ENCODE measurements at places on chromosomes 4 and X. TPM values are rescaled to one million over a fixed set of nuclear protein-coding genes. Genes with fewer than 3 reads are reported as not detected.

Gene NDNF
- not detected for total RNA-seq

Gene VCX
- not detected for total RNA-seq

Gene RTL3
- not detected for total RNA-seq

Gene GC
- not detected for total RNA-seq

Gene RAB33A
- total RNA-seq, result 30.1 TPM

Gene FGF13
- total RNA-seq, result not detected

Gene USP17L18
- not detected for total RNA-seq

Gene HS6ST2
- total RNA-seq, result 0.81 TPM

Gene SGCB
- 14.3 TPM for total RNA-seq

Gene NKX6-1
- not detected for total RNA-seq

Gene SPRY1
- 11.1 TPM for total RNA-seq

Gene PF4V1
- not detected for total RNA-seq

DNA sequence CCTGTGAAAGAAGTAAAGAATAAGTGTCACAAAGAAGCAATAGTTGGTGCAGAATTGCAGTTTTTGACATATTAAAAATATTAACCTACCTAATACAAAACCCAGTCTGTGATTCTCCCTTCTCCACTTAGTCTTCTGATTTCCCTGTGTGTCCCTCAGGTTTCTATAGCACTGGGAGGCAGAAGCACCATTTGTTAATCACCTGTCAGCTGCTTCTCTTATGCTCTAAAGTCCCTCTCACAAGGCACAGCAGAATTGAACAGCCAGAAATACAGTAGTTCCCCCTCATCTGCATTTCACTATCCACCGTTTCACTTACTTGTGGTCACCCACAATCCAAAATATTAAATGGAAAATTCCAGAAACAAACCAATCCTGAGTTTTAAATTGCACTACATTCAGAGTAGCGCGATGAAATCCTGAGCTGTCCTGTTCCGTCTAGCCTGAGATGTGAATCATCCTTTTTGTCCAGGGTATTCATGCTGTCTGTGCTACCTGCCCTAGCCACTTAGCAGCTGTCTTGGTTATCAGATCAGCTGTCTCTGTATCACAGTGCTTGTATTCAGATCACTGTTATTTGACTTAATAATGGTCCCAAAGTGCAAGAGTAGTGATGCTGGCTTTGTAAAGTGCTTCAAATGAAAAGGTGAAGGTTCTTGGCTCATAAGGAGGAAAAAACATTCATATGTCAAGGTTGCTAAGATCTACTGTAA, 984.1 kb upstream of the GRID2 start:
- H3K27ac ChIP-seq, result no peak overlapping the region
- no peak overlapping the region for H3K4me3 ChIP-seq
- DNase-seq, result no peak
- no peaks in the 10 kb centered on the region for H3K36me3 ChIP-seq
- no peaks in the 10 kb centered on the region for H3K4me1 ChIP-seq

- H3K36me3 ChIP-seq, result no peaks in the 10 kb centered on the region
- no peak overlapping the region for H3K27ac ChIP-seq
- no peak overlapping the region for H3K4me3 ChIP-seq
- H3K4me1 ChIP-seq, result no peaks in the 10 kb centered on the region
- no peak for DNase-seq
Observed at GRCh38 chr4:162497564-162498167, 333.9 kb upstream of the FSTL5 start.

DNA sequence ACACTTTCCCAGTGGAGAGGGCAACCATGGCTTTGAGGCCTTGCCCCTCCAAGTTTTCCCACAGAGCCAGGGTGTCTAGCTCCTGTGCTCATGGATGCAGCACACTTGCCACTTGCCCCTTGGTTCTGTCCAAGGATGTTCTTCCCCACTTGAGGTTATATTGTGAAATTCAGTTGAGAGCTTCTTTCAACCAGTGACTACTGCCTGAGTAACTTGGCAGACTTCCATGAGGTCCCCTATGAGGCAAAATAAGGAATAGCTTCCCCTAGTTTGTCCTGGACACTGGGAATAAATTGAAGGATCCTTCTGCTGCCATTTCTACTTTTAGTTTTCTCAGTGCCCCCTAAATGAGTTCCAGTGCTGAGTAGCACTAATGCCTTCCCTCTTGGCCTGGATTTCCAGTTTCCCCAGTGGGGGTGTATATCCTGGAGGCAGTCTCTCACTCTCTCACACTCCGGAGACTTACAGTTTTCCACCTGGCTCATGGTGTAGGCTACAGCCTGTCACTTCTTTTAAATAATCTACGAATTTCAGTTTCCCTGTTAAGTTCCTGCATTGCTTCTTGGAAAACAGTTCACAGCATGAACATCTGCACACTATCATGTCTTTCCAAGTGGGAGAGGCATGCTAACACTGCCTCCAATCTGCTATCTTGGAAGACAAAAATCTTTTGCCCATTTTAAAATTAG, 36.4 kb upstream of the ADH4 start:
- peaks cover 4% of the 10 kb centered on the region for H3K36me3 ChIP-seq
- H3K27me3 ChIP-seq, result peaks cover under 1% of the 10 kb centered on the region
- no peak overlapping the region for H3K4me3 ChIP-seq
- DNase-seq, result no peak
- H3K4me1 ChIP-seq, result no peaks in the 10 kb centered on the region

DNA sequence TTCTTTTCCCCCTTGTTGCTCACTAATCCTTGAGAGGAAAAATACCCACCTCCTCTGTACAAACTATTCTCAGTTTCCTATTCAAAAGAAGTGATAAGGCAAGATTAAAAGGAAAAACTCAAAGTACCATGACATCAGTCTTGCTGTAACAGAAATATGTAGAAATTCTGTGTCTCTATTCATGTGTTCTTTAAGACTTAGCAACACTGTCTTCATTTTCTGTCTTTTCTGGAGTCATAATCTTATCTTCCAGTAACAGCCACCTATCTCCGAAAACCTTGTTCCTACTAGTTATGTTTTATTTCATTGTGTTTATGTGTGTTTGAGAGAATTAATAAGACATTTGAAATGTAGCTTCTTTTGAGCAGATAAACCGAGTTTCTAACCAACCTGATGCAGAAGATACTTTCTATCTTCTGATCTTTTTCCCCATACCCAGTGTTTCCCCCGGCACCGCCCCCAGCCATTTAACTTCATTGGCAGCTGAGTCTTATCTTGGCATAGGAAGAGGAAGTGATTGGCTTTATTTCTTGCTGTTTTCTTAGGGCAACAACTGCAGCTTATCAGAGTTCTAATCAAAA, 8.0 kb downstream of the FAM241A start:
- peak overlapping the region; percentile 38 for H3K4me3 ChIP-seq
- H3K27me3 ChIP-seq, result no peaks in the 10 kb centered on the region
- peaks cover 51% of the 10 kb centered on the region for H3K4me1 ChIP-seq
- H3K27ac ChIP-seq, result peak overlapping the region; percentile 49

DNA sequence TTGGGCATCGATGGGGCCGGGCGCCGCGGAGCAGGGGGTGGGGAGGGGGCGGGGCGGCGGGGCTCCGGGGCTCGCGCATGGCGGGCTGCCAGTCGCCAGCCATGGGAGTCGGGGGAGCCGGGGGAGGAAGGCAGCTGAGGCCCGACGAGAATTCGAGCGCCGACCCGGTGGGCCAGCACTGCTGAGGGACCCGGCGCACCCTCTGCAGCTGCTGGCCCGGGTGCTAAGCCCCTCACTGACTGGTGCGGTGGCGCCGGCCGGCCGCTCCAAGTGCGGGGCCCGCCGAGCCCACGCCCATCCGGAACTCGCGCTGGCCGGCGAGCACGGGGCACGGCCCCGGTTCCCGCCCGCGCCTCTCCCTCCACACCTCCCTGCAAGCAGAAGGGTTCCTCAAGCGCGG, 49.4 kb downstream of the GSX2 start:
- H3K36me3 ChIP-seq, result no peaks in the 10 kb centered on the region
- no peak overlapping the region for H3K4me3 ChIP-seq
- DNase-seq, result no peak
- H3K27ac ChIP-seq, result no peak overlapping the region
- H3K4me1 ChIP-seq, result peaks cover 5% of the 10 kb centered on the region

DNA sequence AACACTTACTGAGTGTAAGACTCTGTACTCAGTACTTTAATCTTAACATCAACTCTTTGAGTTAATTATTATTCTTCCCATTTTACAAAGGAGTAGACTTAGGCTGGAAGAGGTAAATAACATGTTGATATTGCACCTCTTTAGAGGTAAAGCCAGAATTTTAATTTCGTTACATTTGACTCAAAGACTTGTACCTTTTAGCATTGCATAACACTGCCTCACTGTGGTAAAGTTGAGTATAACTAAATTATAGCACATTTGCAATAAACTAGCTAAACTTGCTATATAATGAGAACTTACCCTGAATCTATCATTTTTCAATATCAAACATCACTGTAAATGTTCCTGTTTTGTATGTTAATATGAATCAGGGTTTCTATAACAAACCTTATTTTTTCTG, 218.5 kb downstream of the PRR32 start:
- H3K4me3 ChIP-seq, result no peak overlapping the region
- H3K27me3 ChIP-seq, result no peaks in the 10 kb centered on the region
- DNase-seq, result no peak
- H3K36me3 ChIP-seq, result no peaks in the 10 kb centered on the region

- H3K27ac ChIP-seq, result no peak overlapping the region
- H3K4me3 ChIP-seq, result no peak overlapping the region
- peaks cover 2% of the 10 kb centered on the region for H3K4me1 ChIP-seq
- no peak for DNase-seq
- H3K27me3 ChIP-seq, result no peaks in the 10 kb centered on the region
- no peaks in the 10 kb centered on the region for H3K36me3 ChIP-seq
Observed at GRCh38 chrX:103362474-103362873, 6.2 kb downstream of the TCEAL9 start.

- no peak overlapping the region for H3K4me3 ChIP-seq
- no peaks in the 10 kb centered on the region for H3K27me3 ChIP-seq
- DNase-seq, result no peak
- no peaks in the 10 kb centered on the region for H3K4me1 ChIP-seq
- H3K27ac ChIP-seq, result no peak overlapping the region
Observed at GRCh38 chrX:10233173-10233572, 76.4 kb downstream of the CLCN4 start.

DNA sequence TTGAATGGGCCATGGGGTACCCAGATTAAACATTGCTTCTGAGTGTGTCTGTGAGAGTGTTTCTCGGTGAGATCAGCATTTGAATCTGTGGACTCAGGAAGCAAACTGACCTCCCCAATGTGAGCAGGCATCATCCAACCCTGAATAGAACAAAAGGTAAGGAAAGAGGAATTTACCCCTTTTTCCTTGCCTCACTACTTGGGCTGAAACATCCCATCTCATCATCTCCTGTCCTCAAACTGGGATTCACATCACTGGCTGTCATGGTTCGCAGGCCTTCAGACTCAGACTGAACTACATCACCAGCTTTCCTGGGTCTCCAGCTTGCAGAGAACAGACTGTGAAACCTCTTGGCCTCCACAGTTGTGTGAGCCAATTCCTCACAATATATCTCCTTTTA, 47.1 kb downstream of the TEC start:
- no peak overlapping the region for H3K27ac ChIP-seq
- no peak for DNase-seq
- H3K4me3 ChIP-seq, result no peak overlapping the region
- H3K4me1 ChIP-seq, result no peaks in the 10 kb centered on the region
- no peaks in the 10 kb centered on the region for H3K36me3 ChIP-seq
- H3K27me3 ChIP-seq, result no peaks in the 10 kb centered on the region

GRCh38 chr4:158193171-158193749, 17.0 kb upstream of the TMEM144 start:
- no peak overlapping the region for H3K4me3 ChIP-seq
- H3K27me3 ChIP-seq, result no peaks in the 10 kb centered on the region
- H3K27ac ChIP-seq, result no peak overlapping the region
- no peaks in the 10 kb centered on the region for H3K4me1 ChIP-seq
- H3K36me3 ChIP-seq, result no peaks in the 10 kb centered on the region

- H3K36me3 ChIP-seq, result peaks cover 44% of the 10 kb centered on the region
- H3K27me3 ChIP-seq, result no peaks in the 10 kb centered on the region
- H3K4me3 ChIP-seq, result no peak overlapping the region
- H3K27ac ChIP-seq, result no peak overlapping the region
Observed at GRCh38 chr4:25827897-25828296, 34.9 kb downstream of the SEL1L3 start.

DNA sequence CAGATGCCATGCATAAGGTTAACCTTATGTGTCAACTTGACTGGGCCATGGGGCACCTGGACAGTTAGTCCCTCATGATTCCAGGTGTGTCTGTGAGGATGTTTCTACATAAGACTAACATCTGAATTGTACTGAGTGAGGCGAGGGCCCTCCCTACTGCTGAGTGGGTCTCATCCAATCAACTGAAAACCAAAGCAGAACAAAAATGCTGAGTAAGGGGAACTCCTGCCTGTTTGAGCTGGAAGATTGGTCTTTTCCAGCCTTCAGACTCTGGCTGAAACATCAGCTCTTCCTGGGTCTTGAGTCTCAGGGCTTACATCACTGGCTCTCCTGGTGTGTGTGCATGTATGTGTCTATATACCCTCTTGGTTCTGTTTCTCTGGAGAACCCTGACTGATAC, 13.8 kb downstream of the NELFA start:
- no peak overlapping the region for H3K4me3 ChIP-seq
- no peak overlapping the region for H3K27ac ChIP-seq
- no peaks in the 10 kb centered on the region for H3K27me3 ChIP-seq
- DNase-seq, result no peak
- H3K36me3 ChIP-seq, result peaks cover 57% of the 10 kb centered on the region
- peaks cover 18% of the 10 kb centered on the region for H3K4me1 ChIP-seq

GRCh38 chr4:117987464-117987863, 46.8 kb upstream of the NDST3 start:
- no peak overlapping the region for H3K27ac ChIP-seq
- H3K36me3 ChIP-seq, result no peaks in the 10 kb centered on the region
- no peaks in the 10 kb centered on the region for H3K4me1 ChIP-seq

DNA sequence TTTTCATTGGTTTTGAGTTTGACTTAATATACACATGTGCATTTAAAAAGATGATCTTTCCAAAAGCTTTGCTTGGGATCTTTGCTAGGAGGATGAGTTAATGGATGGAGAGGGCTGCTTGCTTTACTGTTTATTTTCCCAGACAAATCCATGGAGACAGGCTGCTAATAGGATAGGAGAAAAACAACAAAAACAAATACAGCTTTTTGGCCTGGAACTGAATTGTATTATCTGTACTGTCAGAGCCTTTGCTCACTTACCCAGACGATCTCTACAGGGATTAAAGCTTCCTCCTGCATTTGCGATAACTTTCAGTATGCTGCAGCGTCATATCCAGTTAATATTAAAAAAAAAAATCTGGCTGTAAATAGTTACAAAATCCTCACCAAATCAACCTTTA, 190.8 kb upstream of the NUDT6 start:
- no peak overlapping the region for H3K27ac ChIP-seq
- H3K4me1 ChIP-seq, result no peaks in the 10 kb centered on the region

- H3K27ac ChIP-seq, result no peak overlapping the region
- no peaks in the 10 kb centered on the region for H3K4me1 ChIP-seq
- H3K36me3 ChIP-seq, result peaks cover 7% of the 10 kb centered on the region
- no peak overlapping the region for H3K4me3 ChIP-seq
Observed at GRCh38 chr4:42078184-42078801, 74.2 kb downstream of the BEND4 start.

- H3K4me3 ChIP-seq, result no peak overlapping the region
- H3K27ac ChIP-seq, result no peak overlapping the region
- H3K36me3 ChIP-seq, result no peaks in the 10 kb centered on the region
- H3K4me1 ChIP-seq, result no peaks in the 10 kb centered on the region
- no peak for DNase-seq
- H3K27me3 ChIP-seq, result no peaks in the 10 kb centered on the region
Observed at GRCh38 chr4:31023109-31023508, 302.9 kb downstream of the PCDH7 start.

GRCh38 chr4:126552321-126552720, 1080.4 kb upstream of the INTU start:
- DNase-seq, result no peak
- H3K36me3 ChIP-seq, result no peaks in the 10 kb centered on the region
- H3K4me3 ChIP-seq, result no peak overlapping the region
- no peak overlapping the region for H3K27ac ChIP-seq
- no peaks in the 10 kb centered on the region for H3K4me1 ChIP-seq

- H3K4me3 ChIP-seq, result no peak overlapping the region
- H3K36me3 ChIP-seq, result no peaks in the 10 kb centered on the region
- no peak overlapping the region for H3K27ac ChIP-seq
- H3K4me1 ChIP-seq, result no peaks in the 10 kb centered on the region
Observed at GRCh38 chrX:26909728-26910127, 553.4 kb downstream of the PPP4R3C start.

Data from activated CD4-positive, alpha-beta memory T cell treated with anti-CD3 and anti-CD28 coated beads for 36 hours (primary cell).